ENCODE measurements at places on chromosomes 2 and 18.

DNA sequence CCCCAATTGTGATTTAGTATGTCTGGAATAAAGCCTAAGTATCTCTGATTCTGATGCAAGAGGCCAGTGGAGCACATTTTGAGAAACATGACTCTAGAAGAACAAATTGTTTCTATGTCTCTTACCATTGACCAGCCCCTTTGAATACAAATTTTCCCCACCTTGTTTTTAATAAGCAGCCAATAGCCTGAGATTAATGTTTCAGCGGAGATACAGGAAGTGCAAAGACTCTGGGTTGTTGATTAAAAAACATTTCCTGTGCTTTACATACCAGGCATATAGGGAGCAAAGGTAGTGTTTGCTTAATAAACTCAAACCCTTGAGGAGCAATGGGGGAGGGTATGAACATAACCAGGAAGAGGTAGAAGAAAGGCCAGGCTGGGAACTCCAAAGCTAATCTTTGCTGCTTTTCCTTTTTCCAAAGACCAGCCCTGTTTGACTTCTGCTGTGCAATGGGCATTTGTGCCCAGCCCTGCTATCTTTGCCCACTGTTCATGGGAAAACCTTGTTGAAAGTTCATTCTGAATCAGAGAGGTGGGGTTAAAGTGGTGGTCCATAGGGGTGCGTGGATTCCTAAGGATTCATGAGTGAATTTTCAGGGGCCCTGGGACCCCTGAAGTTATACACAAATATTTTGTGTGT is 29.3 kb downstream of the UPP2 start:
- no peak for DNase-seq

- DNase-seq = no peak
Observed at GRCh38 chr2:101179982-101180381, 28.8 kb upstream of the TBC1D8 start.

DNA sequence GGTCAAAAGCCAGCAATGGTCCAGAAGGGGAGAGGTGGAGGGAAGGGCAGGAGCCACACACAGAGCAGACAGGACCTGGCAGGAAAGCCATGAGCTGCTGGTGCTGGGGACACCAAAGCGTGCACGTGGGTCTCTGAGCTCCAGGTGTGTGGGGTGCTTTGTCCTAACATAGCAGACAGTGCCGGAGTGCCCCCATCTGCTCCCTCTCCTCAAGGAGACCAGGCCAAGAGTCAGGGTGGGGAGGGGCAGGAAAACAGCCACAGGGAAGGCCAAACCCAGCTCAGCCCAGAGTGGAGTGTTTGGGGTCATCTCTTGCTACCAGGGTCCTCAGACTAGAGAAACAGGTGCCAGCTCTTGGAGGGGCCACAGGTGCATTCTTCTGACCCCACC is 4.2 kb upstream of the GPC1 start:
- no peak for DNase-seq

DNA sequence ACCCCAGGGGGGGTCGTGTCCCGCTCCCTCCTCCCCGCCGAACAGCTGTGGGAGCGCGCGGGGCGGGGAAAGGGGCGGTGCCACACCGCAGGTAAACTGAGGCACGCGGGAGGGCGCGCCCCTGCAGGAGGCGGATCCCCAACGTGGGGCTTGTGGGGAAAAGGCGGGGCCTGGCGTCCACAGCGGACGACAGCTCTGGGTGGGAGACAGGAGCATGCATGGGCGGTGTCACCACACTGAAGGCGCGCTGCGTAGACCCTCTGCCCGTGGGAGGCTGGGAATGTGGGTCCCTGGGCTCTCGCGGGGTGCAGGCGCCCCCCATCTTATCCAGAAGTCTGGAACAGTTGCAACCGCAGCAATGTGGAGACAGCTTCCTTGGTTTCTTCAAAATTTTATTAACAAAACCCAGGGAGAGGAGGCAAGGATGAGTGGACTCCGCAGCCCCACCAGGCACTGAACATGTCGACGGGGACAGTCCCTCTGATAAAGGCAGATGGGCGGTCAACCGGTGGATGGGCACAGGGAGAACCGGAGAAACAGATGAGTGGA is 723 bp upstream of the MBD1 start:
- DNase-seq = no peak

DNA sequence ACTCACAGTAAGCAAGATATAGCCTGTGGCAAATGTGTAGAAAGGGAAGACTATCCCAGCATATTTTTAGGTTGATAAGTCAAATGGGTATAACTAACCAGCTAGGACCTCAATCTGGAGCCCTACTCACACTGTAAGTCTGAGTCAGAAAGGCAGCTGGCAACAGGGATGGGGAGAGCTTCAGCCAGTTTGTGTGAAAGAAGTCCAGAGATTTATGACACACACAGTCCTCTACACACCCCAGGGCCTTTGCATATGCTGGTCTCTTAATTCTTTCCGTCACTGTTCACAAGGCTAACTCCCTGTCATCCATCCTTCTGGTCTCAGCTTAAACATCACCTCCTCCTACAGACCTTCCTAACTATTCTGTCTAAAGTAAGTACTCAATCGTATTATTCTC is 5.9 kb upstream of the TCF4 start:
- no peak for DNase-seq

- DNase-seq = no peak
Observed at GRCh38 chr18:69885355-69885754, 62.3 kb downstream of the CD226 start.

DNA sequence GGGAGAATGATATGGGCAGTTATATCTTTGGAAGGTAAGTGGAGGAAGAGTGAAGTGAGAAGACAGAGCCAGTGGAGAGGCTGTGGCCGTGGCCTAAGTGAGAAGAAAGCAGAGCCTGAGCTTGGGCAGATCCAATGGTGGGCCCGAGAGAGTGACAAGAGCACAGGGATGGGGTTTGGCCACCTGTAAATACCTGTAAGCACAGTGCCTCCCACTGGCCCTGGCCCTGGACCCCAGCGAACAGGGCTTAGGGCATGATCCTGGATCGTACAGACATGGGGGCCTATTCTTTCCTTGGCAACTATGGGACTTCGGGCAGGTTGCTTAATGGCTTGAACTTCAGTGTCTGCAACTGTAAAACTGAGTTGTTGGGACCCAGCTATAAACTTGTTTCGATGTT is 44.1 kb downstream of the MTCL1 start:
- DNase-seq = no peak

DNA sequence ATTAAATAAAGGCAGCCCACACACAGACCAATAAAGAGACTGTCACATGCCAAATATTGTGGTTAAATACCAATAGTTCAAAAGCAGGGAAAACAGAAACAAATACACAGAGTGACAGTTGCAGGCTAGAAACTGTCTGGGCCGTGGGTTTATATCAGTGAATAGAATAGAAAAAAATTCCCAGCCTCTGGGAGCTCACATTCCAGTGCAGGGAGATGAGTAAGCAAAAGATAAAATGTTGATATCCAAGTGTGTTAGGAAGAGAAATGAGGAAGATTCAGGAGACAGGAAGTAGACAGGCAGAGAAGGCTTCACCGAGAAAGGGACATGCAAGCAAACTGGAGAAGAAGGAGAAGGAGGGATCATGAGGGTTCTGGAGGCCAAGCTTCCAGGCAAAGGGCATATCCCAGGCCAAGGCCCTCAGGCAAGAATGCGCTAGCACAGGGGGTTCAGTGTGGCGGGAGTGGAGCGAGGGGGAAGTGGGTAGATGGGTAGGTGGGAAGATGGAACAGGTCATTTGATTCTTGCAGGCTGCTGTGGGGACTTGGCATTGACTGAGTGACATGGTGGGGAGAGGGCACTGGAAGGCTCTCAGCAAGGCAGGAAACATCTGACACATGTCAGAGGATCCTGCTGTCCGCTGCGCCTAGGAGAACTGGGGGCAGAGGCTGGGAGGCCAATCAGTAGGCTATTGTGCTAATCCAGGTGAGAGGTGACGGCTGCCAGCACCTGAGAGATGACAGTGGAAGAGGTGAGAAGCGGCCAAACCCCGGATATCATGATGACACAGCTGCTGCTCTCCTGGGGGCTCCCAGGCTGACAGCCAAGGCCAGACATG is 89.2 kb downstream of the ZBTB7C start:
- no peak for DNase-seq

DNA sequence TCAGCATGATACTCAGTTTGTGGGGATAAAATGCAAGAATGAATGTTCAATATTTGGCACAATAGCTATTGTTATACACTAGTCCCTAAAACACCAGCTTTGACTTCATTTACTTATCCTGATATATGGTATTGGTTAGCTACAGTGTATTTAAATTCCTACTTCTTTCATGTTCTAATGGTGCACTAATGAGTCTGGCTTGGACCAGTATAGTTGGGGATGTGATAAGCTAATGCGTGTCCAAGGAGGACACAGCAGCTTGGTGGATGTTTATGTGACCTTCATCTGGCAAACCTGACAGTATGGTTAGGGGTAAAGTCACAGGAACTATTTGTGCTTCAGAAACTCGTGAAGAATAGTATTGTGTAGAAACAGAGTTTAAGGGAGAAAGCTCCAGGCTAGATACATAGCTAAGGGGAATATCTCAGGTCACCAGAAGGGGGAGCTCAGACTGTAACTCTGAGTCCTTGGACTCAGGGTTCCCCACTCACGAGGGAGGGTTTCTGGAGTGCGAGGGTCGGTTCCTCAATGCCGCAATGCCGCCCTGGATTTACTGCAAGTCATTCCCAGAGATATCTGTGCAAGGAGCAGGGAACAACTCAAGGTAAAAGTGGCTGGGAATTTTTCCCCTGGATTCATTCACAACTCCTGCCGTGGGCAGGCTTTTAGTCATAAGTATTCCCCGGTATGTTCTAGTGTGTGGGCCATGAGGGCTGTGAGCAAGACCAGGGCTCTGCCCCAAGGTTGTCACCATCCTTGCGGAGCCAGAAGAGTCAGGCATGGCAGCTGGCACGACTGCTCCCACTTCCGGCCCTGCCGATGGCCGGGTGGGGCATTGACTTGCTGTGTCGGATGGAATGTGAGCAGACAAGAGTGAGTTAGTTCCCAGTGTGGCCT is 14.5 kb downstream of the IL1R2 start:
- DNase-seq = no peak

DNA sequence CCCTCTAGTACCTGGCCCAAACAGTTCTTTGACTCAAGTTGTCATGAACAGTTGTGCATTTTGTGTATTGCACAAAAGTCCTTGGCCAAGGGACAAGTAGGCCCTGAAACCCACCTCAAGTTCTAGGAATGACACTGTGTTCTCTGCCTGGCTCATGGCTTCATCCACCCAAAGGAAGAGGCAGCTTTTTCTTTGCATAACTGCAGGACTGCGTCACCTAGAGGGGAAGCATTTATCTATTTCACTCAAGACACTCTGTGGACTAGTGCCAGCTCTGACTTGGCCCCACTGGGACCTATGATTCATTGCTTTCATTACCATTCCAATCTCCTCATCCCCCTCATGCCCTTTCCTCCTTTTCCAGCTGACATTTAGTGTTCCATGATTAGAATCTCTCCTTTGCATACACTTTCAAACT is 119.3 kb upstream of the SIX2 start:
- no peak for DNase-seq

DNA sequence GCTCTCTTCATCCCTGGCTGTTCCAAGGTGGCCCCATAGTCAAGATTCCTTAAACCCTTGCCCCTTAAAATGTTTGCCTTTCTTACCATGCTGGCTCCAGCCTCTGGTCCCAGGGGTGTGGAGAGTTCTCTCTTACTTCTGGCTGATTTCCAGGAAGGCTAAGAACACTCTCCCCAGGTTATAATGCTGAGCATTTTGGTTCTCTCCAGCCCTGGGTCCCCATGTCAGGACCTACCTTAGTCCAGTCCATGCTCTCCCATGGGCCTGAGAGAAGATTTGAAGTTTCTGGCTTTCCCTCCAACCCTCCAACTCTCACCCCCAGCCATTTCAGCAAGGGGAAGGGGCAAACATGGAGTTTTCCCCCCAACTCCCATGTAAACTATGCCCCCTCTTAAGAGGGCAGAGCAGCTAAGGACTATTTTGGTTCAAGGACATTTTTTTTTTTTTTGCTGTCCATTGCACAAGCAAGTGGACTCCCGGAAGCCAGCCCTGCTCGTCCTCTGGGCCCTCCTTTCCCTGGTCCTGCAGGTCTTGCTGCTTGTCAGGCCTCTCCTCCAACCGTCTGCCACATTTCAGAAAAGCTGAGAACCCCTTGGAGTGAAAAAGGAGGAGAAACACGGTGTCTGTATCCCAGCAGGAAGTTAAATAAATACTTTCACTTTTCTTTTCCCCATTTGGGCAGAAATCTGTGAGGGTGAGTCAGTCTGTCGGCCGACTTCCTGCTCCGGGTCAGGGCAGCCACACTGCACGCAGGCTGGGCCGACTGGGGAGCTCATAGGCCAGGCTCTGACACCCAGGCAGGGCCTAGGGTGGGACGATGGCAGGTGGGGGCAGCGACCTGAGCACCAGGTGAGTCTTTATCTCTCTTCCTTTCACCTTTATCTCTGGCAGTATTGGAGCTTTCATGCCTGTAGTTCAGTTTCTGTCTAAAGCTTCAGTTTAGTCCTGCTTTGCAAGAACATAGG is at the start of gene SP140L:
SP140L (plus strand) TSS at position 741 of the 965 bp plus-strand sequence; CDS start at position 818, 77 bp downstream.
- peak; percentile 49 for DNase-seq

DNA sequence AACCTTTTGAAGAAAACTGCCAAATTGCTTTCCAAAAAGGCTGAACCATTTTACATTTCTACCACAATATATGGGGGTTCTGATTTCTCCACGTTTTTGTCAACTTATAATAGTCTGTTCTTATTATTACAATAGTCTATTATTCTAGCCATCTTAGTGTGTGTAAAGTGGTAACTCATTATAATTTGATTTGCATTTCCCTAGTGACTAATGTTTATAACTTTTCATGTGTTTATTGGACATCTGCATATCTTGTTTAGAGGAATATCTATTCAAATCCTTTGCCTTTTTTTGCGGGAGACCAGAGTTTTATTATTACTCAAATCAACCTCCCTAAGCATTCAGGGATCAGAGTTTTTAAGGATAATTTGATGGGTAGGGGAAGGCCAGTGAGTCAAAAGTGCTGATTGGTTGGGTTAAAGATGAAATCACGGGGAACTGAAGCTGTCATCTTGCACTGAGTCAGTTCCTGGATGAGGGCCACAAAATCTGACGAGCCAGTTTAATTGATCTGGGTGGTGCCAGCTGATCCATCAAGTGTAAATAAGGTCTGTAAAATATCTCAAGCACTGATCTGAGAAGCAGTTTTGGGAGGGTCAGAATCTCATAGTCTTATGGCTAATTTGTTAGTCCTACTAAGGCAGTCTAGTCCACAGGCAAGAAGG is 303.4 kb upstream of the NCKAP5 start:
- DNase-seq = no peak

DNA sequence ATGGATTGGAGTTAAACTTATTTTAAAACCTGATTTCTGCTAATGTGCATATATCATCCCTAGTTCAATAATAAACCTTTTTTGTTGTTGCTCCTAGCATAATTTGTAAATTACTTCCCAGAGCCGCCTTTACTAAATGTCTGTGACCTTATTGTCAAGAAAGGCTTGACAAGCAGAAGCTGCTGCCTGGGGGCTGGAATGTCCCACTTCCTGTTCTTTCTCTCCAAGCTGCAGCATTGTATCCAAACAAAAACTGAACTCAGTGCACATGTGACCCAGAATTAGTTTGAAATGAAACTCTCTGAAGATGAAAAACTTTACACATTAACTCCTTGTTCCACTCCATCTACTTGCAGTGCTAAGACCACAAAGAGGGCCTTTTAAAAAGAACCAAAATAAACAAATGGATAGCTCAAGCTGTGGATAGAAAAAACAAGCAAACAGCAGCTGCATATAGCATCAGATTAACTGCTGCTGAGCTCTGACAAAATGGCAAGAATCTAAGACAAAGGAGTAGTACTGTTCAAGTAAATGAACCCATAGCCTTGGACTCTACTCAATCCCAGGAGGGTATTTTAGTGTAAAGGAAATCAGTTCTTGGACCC is 99.8 kb upstream of the NEUROD1 start:
- DNase-seq = no peak

All from stimulated activated CD4-positive, alpha-beta T cell treated with anti-CD3 and anti-CD28 coated beads, TNF-alpha, amount 100 ng/mL, for 1 hour (primary cell).